ENCODE measurements at places on chromosomes 7 and 10.

- no peak overlapping the region for H3K4me3 ChIP-seq
- no peaks in the 10 kb centered on the region for H3K4me1 ChIP-seq
- no peaks in the 10 kb centered on the region for H3K27me3 ChIP-seq
- no peak for ATAC-seq
These were observed 547.8 kb downstream of the SORCS3 start for GRCh38 chr10:105188737-105189462.

DNA sequence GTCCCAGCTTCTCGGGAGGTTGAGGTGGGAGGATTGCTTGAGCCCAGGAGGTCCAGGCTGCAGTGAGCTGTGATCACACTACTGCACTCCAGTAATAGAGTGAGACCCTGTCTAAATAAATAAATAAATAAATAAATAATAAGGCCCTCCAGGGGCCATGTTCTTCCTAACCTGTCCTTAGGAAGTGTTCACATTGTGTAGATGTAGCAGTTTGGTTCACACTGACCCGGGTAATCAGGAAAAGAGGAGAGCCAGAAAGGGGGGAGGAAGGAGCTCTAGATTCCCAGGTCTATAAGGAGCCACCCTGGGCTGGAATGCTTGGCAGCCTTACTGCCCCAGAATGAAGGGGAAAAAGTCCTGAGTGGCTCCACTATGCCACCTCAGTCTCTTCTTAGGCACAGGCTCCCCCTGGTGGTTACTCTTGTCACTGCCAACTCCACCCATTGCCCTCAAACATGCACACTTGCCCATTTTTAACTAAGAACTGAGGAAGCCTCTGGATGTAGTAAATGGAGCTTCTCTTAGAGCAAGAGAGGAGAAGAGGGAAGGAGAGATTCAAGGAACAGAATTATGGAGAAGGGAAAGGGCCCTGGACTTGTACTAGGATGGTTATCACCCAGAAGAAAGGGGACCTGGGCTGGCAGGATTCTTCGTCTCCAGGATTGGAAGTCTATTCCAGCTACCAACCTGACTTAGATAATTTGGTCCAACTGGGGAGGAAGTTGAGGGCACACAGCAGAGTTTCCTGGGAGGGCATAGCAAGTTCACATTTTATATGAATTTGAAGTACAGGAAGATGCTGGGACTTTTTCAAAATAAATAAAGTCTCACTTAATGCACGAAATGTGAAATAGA, 7.8 kb downstream of the HPS6 start:
- H3K36me3 ChIP-seq, result peaks cover 5% of the 10 kb centered on the region
- no peaks in the 10 kb centered on the region for H3K27me3 ChIP-seq
- H3K4me3 ChIP-seq, result no peak overlapping the region
- H3K27ac ChIP-seq, result no peak overlapping the region

DNA sequence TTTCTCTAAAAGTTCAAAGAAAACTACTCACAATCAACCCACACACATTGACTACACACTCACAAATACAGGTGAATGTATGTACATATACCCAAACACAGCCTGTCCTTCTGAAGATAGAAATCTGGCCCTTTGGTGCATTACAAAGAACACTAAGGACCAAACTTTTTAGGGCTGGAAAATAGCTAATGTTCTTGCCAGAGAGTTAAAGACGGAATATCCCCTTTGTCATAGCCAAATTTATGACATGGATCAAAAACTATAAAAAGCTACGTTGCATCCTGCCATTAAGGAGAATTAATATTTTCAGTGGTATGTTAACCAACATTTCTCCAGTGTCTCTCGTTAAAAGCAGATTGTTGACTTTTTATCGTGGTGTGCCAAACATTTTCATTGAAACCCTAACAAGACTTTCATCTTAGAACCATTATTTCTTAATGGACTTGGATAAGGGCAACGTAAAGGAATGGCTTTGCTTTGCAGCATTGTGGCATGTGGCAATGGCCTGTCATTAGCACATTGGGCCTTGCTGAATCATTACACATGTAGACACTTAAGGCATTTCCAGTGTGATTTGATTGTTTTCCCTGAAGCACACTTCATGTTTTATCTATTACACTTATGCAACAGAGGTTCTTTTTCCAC, 150.9 kb upstream of the MEOX2 start:
- H3K4me1 ChIP-seq, result no peaks in the 10 kb centered on the region
- no peaks in the 10 kb centered on the region for H3K36me3 ChIP-seq
- no peak for ATAC-seq

GRCh38 chr10:74058071-74058470, 60.2 kb downstream of the VCL start:
- ATAC-seq, result peak; percentile 53
- peak overlapping the region; percentile 4 for H3K4me3 ChIP-seq
- H3K36me3 ChIP-seq, result peaks cover under 1% of the 10 kb centered on the region
- peak overlapping the region; percentile 69 for H3K27ac ChIP-seq
- no peaks in the 10 kb centered on the region for H3K27me3 ChIP-seq
- peaks cover 48% of the 10 kb centered on the region for H3K4me1 ChIP-seq

DNA sequence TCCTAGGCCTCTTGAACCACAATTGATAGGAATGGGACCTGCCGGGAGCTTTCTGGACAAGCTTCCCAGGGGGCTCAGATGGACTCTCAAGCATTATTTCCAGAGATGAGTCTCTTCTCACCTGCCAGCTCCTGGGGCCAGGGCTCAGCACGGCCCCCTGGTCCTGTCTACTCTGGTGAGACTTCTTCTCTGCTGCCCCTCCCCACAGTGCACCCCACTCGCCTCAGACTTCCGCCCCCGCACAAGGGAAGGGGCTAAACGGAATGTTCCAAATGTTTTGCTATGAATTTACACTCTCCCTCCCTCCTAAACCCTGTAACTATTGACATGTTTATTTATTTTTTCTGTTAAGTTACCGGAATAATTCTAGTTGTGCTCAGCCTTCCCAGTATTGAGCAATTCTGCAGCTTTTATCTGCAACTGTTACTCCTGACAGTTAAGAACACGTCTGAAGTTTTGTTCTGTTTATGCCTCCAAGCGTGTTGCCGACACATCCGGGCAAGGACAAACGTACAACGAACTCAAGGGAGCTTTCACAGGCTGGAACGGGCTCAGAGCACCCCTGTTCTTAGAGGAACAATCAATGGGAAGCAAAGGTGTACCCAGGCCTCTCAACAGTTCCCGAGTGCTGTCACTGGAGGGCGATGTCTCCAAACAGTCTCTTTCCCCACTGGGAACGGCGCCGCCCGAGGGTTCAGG, 55.2 kb downstream of the FHIP2A start:
- no peak overlapping the region for H3K27ac ChIP-seq
- ATAC-seq, result peak; percentile 61
- peaks cover 26% of the 10 kb centered on the region for H3K4me1 ChIP-seq

DNA sequence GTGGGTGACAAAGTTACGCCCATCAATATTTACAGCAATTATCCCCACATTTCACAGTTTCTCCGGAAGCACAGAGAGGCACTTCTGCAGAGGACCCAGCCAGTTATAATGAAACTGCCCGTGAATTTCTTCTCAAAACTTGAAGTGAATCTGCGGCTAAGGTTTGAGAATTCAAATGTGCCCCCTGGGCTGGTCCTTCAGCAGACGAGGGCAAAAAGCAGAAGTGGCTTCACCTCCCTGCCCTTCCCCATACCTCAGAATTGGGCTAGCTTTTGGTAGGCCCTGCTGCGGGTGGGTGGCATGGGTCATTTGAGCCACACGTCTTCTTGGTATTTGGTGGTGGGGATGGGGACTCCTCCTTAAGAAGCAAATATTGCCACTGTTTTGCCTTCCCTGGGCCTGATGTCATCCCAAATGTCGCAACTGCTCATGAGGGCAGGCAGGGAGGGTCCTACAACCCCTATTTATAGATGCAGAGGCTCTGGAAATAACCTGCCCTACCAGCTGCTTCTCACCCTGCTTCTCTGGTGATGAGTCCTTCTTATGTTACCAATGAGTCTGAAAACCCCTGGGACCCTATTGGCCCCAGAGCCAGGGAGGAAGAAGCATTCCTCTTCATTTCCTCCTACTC, 16.6 kb upstream of the WDFY4 start:
- peaks cover 7% of the 10 kb centered on the region for H3K36me3 ChIP-seq
- peak overlapping the region; percentile 52 for H3K4me3 ChIP-seq
- H3K4me1 ChIP-seq, result peaks cover 60% of the 10 kb centered on the region
- ATAC-seq, result peak; percentile 83
- H3K27ac ChIP-seq, result peak overlapping the region; percentile 84

GRCh38 chr10:84138478-84139125, 707 bp upstream of the GHITM start:
- peak overlapping the region; percentile 71 for H3K4me3 ChIP-seq
- no peak for ATAC-seq
- peak overlapping the region; percentile 81 for H3K27ac ChIP-seq
- H3K36me3 ChIP-seq, result peaks cover 5% of the 10 kb centered on the region
- peaks cover 24% of the 10 kb centered on the region for H3K4me1 ChIP-seq
- no peaks in the 10 kb centered on the region for H3K27me3 ChIP-seq

GRCh38 chr10:119735451-119735850, 9.6 kb downstream of the INPP5F start:
- no peak overlapping the region for H3K27ac ChIP-seq
- no peak overlapping the region for H3K4me3 ChIP-seq
- H3K4me1 ChIP-seq, result peaks cover 51% of the 10 kb centered on the region
- no peak for ATAC-seq
- H3K36me3 ChIP-seq, result peaks cover 22% of the 10 kb centered on the region

- H3K27ac ChIP-seq, result no peak within 1 kb of the TSS
- ATAC-seq, result peak; percentile 40
- peak within 1 kb of the TSS; percentile 71 for H3K4me3 ChIP-seq
- peaks cover 20% of the 10 kb centered on the region for H3K4me1 ChIP-seq
- H3K36me3 ChIP-seq, result no peaks in the 10 kb centered on the region
These were observed at the start of gene SH3PXD2A for GRCh38 chr10:103855424-103855823. Gene SH3PXD2A (minus strand): TSS chr10:103855576. CDS start chr10:103855266, 310 bp downstream.

GRCh38 chr10:33509231-33509831, 174.9 kb upstream of the NRP1 start:
- H3K36me3 ChIP-seq, result no peaks in the 10 kb centered on the region
- H3K4me1 ChIP-seq, result no peaks in the 10 kb centered on the region
- peak; percentile 27 for ATAC-seq
- H3K4me3 ChIP-seq, result no peak overlapping the region
- no peaks in the 10 kb centered on the region for H3K27me3 ChIP-seq

DNA sequence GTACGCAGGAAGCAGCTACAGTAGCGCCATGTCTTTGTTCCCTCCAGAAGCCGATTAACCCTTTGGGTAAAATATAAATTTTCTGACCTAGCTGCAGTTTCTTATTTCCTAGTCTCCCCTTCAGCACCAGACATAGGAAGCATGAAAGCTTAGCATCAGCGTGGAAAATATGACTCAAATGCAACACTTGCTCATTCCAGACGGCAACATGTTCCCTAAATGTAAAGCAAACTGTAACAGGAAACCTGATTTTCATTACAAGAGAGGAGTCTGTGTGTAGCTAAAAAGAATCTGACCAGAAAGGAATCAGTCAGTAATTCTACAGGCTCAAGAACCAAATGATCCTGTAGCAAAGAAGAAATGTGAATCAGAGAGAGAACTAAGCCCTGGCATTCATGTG, 219.2 kb downstream of the C7orf25 start:
- H3K4me3 ChIP-seq, result no peak overlapping the region
- H3K4me1 ChIP-seq, result no peaks in the 10 kb centered on the region
- H3K27me3 ChIP-seq, result no peaks in the 10 kb centered on the region
- ATAC-seq, result no peak
- H3K27ac ChIP-seq, result no peak overlapping the region

Measured in stimulated activated memory B cell treated with anti-CD40 and anti-IgM and Interleukin-4, amounts not matched to agents 10 μg/mL and 1 μg/mL and 100 μg/mL, for 72 hours (primary cell).